Activated CD8-positive, alpha-beta memory T cell treated with anti-CD3 and anti-CD28 coated beads for 24 hours (primary cell): ENCODE measurements at places on chromosomes 7 and 10.

- no peak for DNase-seq
Observed at GRCh38 chr7:117896339-117896738, 23.1 kb upstream of the CTTNBP2 start.

DNA sequence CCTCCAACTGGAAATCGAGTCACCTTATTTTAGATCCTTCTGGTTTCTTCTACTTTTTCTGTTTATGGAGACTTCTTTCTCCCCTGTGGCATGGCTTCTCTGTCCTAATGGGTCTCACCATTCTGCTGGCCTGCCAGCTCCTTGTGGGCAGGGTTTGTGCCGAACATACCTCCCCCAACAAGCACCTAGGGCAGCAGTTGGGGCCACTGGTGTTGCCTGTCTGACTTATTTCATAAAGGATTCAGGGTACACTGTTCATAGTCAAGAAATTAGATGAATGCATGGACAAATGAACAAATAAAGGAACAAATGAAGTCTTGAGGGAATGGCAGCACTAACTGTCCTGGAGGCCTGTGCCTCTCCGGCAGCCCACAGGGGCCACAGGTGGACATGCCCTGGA is 55.6 kb upstream of the DOCK1 start:
- peak; percentile 17 for DNase-seq

DNA sequence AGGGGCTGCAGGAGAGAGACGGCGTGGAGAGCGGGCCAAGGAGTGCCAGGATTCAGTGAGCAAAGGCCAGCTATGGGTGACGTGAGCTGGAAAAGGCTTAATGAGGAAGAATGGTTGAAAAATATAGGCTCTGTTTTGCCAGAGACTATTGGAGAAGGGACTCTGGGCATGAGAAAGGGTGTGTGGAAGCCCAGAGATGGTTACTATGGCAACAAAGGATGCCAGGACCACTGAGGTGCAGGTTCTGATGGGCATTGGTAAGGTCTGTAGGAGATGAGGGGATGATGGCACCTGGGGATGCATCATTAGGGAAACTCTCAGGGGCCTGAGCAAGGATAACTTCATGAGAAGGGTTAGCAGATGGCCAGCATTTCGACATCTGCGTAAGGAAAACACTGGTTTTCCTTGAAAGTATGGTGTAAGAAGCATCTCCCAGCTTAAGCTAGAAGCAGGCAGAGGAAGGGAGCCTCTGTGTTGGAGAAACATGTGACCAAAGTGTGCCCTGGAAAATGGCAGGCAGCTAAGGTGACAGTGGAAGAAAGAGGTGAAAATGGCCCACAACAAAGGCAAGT is 21.6 kb upstream of the FAM180A start:
- DNase-seq = no peak

DNA sequence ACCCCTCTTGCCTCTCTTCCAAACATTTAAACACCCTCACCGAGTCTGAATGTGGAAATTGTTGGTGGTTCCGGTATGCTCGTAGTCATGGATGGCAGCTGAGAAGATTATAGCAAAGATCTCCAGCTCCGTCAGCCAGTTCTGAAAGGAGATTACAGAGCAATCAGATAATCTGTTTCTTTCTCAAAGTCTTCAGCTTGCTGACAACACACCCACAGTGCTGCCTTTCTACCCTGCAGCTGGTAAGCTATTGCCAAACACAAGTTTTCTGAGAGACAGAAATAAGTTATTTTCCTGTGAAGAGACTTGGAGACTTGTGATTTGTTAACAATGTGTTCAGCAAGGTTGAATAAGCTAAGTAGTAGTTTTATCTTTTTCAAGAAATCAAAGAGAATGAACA is 163.6 kb downstream of the PPP1R17 start:
- no peak for DNase-seq

GRCh38 chr10:93548376-93549071 is 17.9 kb upstream of the FFAR4 start:
- DNase-seq = no peak

GRCh38 chr7:8566016-8566415 is 132.6 kb downstream of the NXPH1 start:
- no peak for DNase-seq

GRCh38 chr7:1193593-1194424 is 33.8 kb upstream of the ZFAND2A start:
- peak; percentile 76 for DNase-seq

- DNase-seq = no peak
Observed at GRCh38 chr10:130029209-130029608, 65.1 kb upstream of the EBF3 start.

GRCh38 chr7:140159497-140159896 is 17.3 kb downstream of the KDM7A start:
- DNase-seq = no peak

DNA sequence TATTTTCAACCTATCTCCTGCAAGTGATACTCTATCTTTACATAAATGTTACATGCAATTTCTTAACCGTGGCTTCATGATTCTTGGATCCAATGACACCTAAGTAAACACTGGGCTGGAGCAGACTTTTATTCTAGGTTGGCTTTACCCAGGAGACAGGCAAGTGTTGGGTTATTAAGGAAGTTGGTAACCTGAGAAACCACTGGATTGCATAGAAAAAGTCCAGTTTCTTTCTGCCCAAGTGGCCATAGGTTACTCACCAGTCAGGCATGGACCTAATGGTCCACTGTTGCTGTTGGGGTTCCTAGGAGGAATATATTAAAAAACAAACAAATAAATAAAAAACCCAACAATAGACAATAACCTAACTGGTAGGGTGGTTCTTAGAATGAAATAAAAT is 112.8 kb downstream of the SEMA3D start:
- DNase-seq = no peak

- peak; percentile 58 for DNase-seq
Observed at GRCh38 chr10:104306897-104307296, 31.4 kb downstream of the ITPRIP start.

- DNase-seq = no peak
Observed at GRCh38 chr10:76839276-76839675, 798.3 kb downstream of the KCNMA1 start.

GRCh38 chr7:15963206-15963605 is 276.7 kb upstream of the MEOX2 start:
- no peak for DNase-seq

DNA sequence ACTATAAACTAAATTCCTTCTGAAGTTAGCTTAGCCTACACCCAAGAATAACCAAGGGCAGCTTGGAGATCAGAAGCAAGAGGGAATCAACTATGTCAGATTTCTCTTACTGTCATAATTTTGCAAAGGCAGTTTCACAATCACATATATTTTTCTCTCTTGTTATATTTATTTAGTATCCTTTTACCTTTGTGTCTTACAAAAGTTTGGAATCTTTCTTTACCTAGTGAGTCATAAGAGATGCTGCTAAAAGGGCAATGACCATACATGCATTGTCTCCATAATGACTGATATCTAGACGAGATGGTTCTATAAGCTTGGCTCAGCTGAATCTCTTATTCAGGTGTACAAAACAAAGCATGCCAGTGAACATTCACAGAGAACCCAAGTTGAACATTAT is 61.1 kb downstream of the PPP1R17 start:
- no peak for DNase-seq

DNA sequence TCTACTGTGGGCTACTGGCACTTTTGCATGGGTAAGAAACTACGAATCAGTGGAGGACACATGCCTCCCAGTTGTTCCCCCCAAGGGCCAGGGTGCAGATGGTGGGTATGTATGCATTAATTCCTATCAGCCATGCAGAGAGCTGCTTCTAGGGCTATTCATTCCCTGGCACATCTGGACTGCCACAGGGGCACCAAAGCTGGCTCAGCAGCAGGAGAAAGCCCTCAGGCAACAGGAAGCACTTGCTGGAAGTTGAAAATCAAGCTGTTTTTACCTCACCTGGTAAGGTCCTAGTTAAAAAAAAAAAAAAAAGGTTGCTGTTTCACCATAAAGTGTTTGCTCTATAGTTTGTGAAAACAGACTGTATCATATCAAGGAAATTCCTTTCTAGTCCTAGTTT is 1342.6 kb downstream of the REEP3 start:
- DNase-seq = no peak

DNA sequence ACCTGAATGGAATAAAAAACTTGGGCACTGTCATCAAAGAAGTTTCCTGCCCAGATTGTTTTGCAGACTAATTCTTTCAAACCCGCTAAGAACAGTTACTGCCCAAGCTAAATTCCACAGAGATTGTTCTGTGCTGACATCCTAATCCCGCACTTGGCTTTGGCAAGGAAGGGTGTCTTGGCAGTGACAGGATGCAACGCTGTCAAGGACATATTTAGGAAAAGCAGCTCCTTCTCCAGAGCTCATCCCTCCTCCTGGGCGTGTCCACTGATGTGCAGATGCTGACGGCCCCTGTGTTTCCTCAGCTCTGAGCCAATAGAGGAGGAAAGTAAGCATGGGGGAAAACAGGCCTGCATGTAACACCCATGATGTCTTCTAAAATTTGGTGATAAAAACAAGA is 74.2 kb downstream of the EEPD1 start:
- no peak for DNase-seq

- DNase-seq = no peak
Observed at GRCh38 chr10:31705136-31705535, 223.5 kb downstream of the ARHGAP12 start.

- no peak for DNase-seq
Observed at GRCh38 chr10:60644436-60645130, 133.7 kb upstream of the CDK1 start.

DNA sequence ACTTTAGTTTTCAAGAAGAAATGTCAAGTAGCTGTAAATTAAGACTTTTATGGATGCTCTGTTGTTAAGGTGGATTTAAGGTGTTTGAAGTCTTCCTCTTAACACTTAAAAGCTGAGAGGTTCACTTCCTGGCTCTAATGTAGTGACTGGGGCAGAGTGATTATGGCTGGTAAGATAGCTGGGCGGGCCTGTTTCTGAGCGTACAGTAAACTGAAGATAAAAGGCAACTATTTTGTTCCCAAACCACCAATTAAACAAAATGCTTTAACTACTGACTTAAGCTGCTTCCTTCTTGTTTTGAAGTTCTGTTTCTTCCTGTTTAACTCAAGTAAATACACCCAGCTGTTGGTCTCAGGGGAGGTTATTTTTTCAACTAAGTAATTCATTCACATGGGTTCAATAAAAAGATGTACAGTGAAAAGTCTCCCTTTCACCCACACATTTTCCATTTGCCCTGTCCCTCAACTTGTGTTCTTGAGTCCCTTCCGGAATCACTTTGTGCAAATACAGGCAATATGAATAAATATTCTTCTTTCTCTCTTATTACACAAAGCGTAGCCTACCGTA is 19.3 kb downstream of the VWA2 start:
- DNase-seq = no peak

GRCh38 chr7:75915416-75916156 is 631 bp downstream of the POR start:
- peak; percentile 70 for DNase-seq

GRCh38 chr7:7768977-7769709 is 50.7 kb upstream of the RPA3 start:
- no peak for DNase-seq

GRCh38 chr10:111539246-111539645 is 462.4 kb downstream of the ADRA2A start:
- DNase-seq = no peak

- DNase-seq = no peak
Observed at GRCh38 chr10:22333167-22333974, 11.9 kb upstream of the SPAG6 start.

GRCh38 chr7:2072042-2072441 is 160.7 kb downstream of the MAD1L1 start:
- no peak for DNase-seq

- DNase-seq = no peak
Observed at GRCh38 chr7:41334071-41334862, 368.6 kb downstream of the INHBA start.

DNA sequence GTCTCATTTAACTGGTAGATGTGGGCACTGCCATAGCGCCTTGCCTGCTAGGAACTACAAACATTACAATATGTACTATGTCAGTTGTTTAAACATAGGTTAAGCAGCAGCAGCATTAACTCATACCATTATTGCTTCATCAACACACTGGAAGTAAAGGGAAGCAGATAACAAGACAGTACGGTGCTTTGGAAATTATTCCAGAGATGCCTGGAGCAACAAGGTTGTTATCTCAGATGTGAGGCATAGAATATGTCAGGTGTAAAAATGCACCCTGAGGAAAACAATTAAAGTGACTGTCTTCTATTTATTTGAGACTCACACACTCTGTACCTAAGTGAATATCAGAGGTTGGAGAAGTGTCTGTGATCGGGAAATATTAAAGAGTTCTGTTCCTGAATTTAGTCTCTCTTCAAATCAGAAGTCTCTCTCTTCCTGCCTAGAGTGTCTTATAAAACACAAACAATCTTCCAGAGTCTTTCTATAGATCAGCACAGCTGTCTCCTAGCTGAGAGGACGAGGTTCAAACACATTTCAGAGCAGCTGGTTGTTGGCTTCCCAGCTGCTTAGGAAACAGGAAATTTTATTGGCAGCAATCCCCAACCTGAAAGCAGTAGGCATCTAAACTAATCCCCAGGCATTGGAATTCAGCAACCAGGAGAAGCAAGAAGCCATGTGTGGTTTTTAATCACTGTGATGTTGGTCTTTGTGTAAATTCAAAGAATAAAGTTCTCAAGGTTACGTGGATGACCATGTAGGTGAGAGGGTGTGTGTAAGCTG is 994.4 kb upstream of the LRRTM3 start:
- DNase-seq = no peak

- DNase-seq = no peak
Observed at GRCh38 chr7:4762121-4763055, 13.0 kb upstream of the AP5Z1 start.

- no peak for DNase-seq
Observed at GRCh38 chr10:31263903-31264302, 55.1 kb upstream of the ZEB1 start.

DNA sequence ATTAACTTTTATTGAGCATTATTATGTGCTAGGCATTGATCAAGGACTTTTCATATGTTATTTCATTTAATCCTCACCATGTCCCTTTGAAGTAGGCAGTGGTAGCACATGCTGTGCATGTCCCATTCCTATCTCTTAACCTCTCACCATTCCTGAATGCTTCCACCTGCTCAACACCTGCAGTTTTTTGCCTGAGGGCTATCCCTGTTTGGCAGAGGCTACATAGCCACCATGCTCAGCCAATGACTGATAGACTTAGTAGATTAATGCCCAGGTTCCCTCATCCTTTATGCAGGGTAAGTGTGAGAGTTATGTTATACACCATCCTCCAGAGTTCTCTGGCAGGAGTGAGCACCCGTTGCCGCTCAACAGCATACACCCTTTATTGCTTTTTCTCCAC is 387.8 kb downstream of the BBS9 start:
- no peak for DNase-seq

- no peak for DNase-seq
Observed at GRCh38 chr7:46752881-46753366, 829.0 kb downstream of the TNS3 start.

- DNase-seq = no peak
Observed at GRCh38 chr7:105016068-105016708, 2.2 kb downstream of the KMT2E start.

DNA sequence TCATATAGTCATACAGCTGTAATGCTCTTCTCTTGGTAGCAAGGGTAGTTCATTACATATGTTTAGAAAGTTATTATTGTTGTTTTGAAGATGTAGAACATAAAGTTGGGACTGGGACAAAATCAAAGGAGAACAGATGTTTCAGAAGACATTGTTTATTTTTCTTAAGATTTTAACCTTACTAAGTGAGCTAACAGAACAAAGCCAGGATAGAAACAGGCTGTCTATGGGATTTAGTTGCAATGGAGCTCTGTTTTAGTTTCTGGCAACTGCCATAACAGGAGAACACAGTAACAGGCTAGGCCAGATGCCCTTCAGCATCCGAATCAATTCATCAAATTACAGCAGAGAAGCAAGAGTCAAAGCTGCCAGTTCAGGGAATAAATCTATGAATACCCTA is 382.4 kb downstream of the ARL4A start:
- DNase-seq = no peak
